ENCODE measurements at places on chromosomes 6 and 20.

DNA sequence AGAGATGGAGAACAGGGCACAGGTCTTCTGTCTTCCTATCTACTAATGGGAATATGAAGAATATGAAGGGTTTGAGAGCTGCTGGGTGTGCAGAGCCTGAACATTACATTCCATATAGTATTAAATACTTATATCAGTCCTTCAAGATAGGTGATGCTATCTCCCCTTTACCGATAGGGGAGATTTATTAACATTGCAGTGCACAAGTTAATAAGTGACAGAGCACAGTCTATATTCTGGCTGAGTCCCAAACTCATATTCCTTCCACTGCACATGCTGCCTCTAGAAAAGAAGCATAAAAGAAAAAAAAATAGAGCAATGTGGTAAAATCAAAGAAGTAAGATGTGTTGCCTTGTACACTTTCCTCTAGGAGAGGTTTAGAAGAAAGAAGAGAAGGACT, 18.5 kb upstream of the KIAA0408 start:
- DNase-seq, result no peak

DNA sequence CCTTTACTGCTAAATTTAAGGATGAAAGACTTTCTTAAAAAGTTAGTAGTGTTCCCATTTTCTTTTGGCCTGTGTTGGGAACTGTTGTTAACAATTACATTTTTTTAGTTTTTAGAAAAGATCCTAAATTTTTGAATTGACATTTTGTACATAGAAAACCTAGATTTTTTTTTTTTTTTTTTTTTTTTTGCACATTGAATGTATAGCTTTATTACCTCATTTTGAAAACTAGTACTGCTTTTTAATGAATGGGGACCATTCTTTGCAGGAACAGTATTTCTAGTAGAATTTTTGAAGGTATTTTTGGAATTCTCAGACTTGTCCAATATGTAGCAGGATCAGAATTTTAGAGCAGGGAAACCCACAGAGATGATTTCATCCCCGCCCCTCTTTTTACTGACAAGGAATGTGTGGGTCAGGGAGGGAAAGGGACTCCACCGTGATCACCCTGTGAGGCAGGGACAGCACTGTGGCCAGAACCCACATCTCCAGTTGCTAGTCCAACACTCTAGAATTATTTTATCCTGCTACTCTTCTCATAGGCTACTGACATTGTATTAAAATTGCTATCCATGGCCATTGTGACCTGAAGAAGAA, 154.4 kb upstream of the SUPT3H start:
- DNase-seq, result no peak

GRCh38 chr6:164579035-164579434, 730.4 kb downstream of the C6orf118 start:
- DNase-seq, result no peak

- no peak for DNase-seq
Measured at GRCh38 chr6:129662406-129662766, 47.6 kb downstream of the ARHGAP18 start.

- no peak for DNase-seq
Measured at GRCh38 chr6:1063671-1064355, 248.1 kb upstream of the FOXQ1 start.

DNA sequence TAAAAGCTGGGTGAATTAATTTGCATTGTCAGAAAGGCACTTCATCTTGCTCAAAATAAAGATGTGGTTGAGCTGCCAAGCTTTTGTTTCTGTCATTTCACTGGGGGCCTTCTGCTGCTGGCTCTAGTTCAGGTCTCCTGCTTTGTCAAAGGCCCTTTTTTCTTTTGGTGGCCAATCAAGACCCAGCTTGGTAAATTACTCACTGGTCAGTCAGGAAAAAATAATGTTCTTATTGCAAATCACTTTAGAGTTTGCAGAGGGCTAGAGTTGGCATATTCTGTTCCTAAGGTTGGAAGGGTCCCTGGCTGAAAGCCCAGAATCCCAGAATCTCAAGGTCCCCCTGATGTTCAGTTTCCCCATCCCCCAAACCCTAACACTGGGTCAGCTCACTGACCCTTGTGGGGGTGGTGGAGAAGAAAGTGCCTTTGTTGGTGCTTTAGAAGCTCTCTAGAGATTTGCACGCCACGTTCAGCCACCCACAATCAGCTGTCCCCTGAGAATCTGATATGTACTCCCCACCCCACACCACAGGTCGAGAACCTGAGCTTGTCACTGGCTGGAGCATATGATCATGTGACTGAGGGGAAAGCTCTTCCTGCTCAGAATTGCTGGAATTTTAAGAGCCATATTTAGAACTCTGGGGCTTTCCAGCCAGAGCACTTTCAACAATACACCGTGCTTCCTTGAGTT, 21.7 kb upstream of the BNIP5 start:
- no peak for DNase-seq

DNA sequence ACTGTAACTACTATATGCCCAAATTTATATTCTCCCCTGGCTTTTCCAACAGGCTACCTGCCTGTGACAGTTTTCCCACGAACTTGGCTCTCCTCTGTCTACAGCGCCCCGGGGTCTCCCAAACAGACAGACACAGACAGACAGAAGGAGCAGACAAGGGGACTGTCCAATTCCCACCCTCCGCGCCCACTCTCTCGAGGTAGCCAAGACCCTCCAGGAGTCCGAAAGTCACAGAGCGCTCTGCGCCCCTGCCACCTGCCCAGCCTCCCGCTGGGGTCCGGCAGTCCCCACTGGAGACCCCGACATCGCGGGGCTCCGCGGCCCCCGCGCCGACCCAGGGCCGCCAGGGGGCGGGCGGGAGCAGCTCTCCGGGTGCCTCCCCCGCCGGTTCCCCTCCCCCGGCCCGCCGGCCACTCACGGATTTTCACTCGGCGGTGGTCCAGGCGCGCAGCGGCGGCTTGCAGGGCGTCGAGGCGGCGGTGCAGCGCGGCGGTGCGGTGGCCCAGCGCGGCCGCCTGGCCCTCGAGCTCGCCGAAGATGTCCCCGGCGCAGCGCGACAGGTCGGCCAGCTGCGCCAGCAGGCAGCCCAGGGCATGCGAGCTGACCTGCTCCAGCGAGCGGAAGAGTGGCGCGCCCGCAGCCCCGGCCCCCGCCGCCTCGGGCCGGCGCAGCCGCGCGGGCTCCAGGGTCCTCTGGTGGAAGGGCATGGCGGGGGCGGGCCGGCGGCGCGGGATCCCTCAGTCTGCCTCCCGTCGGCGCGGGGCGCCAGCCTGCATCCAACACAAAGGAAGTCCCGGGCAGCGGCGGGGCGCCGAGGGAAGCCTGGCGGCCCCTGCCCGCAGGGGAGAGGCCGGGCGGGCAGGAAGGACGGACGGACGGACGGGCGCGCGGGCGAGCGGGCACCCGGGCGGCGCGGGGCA, 81.3 kb upstream of the CCDC28A start:
- peak; percentile 28 for DNase-seq

Data from stimulated activated CD4-positive, alpha-beta T cell treated with anti-CD3 and anti-CD28 coated beads, Interleukin-1b, Interleukin-23, amount 100 ng/mL, for 48 hours (primary cell).